ENCODE measurements at places on chromosomes 1 and 21. TPM values are rescaled to one million over a fixed set of nuclear protein-coding genes. Genes with fewer than 3 reads are reported as not detected.

DNA sequence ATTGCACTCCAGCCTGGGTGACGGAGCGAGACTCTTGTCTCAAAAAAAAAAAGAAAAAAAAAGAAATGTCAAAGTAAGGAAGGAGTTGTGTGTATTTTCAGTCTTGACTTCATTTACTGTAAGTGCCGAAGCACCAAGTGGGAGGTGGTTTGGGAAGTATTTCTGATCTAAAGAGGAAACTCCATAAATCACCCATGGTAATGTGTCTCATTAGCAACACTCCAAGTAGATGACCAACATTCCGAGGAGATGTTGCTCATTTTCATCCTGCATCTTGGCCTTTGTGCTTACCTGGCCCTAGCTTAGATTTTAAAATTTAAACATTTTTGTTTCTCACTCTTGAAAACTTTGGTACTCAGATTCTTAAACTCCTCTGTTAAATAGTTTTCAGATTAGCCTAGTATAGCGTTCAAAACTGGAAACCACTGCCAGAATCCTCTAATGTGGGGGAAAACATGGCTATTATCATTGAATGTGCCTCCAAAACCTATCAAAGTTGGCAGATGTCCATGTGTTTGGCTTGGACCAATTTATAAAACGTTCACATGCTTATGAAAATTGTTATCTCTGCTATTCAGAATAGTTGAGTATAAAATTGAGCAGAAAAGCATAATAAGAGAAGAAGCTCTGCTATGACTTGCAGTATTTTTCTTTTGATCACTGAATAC, 110.4 kb downstream of the NFIA start:
- no peaks in the 10 kb centered on the region for H3K4me1 ChIP-seq
- no peak for DNase-seq
- no peaks in the 10 kb centered on the region for H3K36me3 ChIP-seq
- H3K27me3 ChIP-seq = no peaks in the 10 kb centered on the region

DNA sequence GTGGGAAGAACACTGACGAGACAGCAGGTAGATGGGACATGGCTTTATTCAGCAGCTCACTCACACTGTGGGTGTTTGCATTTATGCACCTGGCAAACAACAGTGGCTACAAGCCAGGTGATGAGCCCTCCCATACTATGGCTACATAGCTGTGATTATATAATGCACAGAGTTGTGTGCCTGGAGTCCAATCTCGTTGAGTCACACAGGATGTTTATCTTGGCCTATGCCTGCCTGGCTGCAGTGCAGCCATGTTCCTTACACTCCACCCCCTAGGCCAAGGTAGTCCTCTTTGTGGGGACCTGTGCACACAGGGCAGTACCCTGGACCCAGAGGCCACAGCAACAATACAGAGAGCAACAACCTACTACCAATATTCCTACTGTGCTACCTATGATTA, 1643.8 kb downstream of the MRPL39 start:
- no peak for DNase-seq
- no peak overlapping the region for H3K4me3 ChIP-seq
- H3K36me3 ChIP-seq = no peaks in the 10 kb centered on the region
- no peaks in the 10 kb centered on the region for H3K27me3 ChIP-seq

GRCh38 chr1:74523873-74524480, 11.6 kb upstream of the LRRC53 start:
- DNase-seq = peak; percentile 35
- no peaks in the 10 kb centered on the region for H3K36me3 ChIP-seq
- H3K27me3 ChIP-seq = no peaks in the 10 kb centered on the region
- peak overlapping the region; percentile 40 for H3K27ac ChIP-seq
- H3K4me1 ChIP-seq = peaks cover 6% of the 10 kb centered on the region

- H3K27ac ChIP-seq = no peak overlapping the region
- H3K27me3 ChIP-seq = no peaks in the 10 kb centered on the region
- no peak for DNase-seq
- H3K4me1 ChIP-seq = no peaks in the 10 kb centered on the region
- H3K4me3 ChIP-seq = no peak overlapping the region
These were observed 210.9 kb downstream of the ZC3H11B start for GRCh38 chr1:219401724-219402625.

- H3K4me1 ChIP-seq = no peaks in the 10 kb centered on the region
- no peak overlapping the region for H3K27ac ChIP-seq
- H3K27me3 ChIP-seq = no peaks in the 10 kb centered on the region
- no peak overlapping the region for H3K4me3 ChIP-seq
- 0 out of 2 replicates have a peak, but pooled peaks cover 2% of the 10 kb centered on the region for H3K36me3 ChIP-seq
These were observed 31.9 kb downstream of the ITSN1 start for GRCh38 chr21:33674226-33674625.

PKN2 gene
- 32.5 TPM for total RNA-seq

GRCh38 chr1:106910798-106911197, 145.7 kb upstream of the PRMT6 start:
- no peak overlapping the region for H3K4me3 ChIP-seq
- no peak for DNase-seq
- H3K27ac ChIP-seq = no peak overlapping the region
- no peaks in the 10 kb centered on the region for H3K36me3 ChIP-seq
- no peaks in the 10 kb centered on the region for H3K4me1 ChIP-seq
- H3K27me3 ChIP-seq = no peaks in the 10 kb centered on the region

GPX7 gene
- 12.1 TPM for total RNA-seq

Data from H9 (cell line).